Heart right ventricle (tissue), 16 donors: ENCODE measurements at places on chromosomes 5 and 9. TPM values are rescaled to one million over a fixed set of nuclear protein-coding genes. Genes with fewer than 3 reads are reported as not detected.

Gene GAS1
- total RNA-seq = 10.8 TPM

Gene TNFSF15
- total RNA-seq = 0.02 TPM

Gene SLCO6A1
- not detected for total RNA-seq

Gene OTP
- not detected for total RNA-seq

Gene RASGRF2
- total RNA-seq = 9.2 TPM

Gene FCN2
- total RNA-seq = not detected

Gene WDR38
- not detected for total RNA-seq

Gene PCDHA13
- not detected for total RNA-seq

Gene GFI1B
- 0.12 TPM for total RNA-seq

Gene LRRTM2
- total RNA-seq = 0.07 TPM

Gene GAPT
- 1.1 TPM for total RNA-seq

Gene DAB2IP
- 60.4 TPM for total RNA-seq

Gene CATSPER3
- total RNA-seq = 0.82 TPM

Gene NPR2
- 26.4 TPM for total RNA-seq

Gene IRF1
- 19.6 TPM for total RNA-seq

Gene SLC6A19
- not detected for total RNA-seq

Gene TAF11L5
- not detected for total RNA-seq

Gene P4HA2
- 77.1 TPM for total RNA-seq

Gene AHRR
- 0.07 TPM for total RNA-seq

Gene PITX1
- total RNA-seq = not detected

Gene HDHD3
- total RNA-seq = 19.4 TPM

Gene KIF4B
- not detected for total RNA-seq

Gene FREM1
- 3.4 TPM for total RNA-seq

Gene HRCT1
- 2.1 TPM for total RNA-seq

Gene ADRA1B
- total RNA-seq = 3.5 TPM

Gene SPOCK1
- 22.3 TPM for total RNA-seq

Gene C9
- not detected for total RNA-seq

Gene FKTN
- total RNA-seq = 8.2 TPM
